ENCODE measurements at places on chromosomes 1 and 21.

- no peak for DNase-seq
Observed at GRCh38 chr1:117633423-117633822, 27.6 kb downstream of the TENT5C start.

DNA sequence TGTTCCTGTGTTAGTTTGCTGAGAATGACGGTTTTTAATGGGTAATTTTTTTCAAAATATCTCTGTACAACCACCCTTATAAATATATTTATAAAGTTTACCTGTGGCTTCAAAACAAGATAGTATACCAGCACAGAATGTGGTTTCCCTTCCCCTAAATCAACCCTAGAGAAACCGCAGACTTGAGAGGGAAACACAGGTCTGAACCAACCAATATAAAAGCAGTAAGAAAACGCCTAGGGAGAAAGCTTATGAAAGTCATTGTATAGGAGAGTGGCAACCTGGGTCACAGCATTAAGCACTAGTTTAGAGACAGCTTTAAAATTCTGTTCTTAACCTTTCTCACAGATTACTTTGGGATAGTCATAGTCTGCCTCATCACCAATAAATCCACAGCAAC, 180.6 kb upstream of the LHX8 start:
- no peak for DNase-seq

DNA sequence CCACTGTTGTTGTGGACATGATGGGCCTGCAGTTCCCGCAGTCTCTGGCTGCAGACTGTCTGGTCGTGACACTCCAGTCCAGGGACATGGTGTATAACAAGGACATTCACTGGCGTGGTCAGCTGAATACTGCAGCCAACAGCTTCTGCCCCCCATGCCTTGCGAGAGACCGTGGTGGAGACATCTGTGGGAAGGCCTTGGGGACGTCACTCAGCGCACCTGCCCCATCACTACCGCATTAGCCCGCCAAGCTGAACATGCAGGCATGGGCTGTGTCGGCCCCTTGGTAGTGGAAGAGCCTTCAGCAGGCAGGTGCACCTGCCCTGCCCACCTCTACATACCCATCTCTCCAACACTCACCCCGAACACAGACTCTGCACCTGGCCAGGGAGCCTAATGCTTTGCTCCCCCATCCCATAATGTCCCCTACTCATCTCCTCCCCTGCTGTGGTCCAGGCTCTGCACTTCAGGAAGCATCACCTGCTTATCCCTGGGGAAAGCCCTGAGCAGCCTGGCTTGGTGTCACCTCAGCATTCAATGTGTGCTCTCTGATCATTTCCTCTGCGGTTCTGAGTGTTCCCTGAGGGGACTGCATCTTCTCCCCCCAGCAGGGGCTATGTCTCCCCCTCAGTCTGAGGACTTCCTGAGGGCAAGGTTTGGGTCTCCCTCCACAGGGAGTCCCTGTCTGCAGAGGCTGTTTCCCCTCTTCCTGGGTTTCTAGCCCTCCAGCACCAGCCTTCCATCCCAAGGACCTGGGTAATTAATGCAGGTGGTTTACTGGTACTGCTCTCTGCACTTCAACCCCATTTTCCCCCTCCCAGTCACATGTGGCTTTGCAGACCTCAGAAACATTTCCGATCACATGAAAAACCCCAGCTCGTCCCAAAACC, 3.2 kb downstream of the PGLYRP4 start:
- DNase-seq: no peak

DNA sequence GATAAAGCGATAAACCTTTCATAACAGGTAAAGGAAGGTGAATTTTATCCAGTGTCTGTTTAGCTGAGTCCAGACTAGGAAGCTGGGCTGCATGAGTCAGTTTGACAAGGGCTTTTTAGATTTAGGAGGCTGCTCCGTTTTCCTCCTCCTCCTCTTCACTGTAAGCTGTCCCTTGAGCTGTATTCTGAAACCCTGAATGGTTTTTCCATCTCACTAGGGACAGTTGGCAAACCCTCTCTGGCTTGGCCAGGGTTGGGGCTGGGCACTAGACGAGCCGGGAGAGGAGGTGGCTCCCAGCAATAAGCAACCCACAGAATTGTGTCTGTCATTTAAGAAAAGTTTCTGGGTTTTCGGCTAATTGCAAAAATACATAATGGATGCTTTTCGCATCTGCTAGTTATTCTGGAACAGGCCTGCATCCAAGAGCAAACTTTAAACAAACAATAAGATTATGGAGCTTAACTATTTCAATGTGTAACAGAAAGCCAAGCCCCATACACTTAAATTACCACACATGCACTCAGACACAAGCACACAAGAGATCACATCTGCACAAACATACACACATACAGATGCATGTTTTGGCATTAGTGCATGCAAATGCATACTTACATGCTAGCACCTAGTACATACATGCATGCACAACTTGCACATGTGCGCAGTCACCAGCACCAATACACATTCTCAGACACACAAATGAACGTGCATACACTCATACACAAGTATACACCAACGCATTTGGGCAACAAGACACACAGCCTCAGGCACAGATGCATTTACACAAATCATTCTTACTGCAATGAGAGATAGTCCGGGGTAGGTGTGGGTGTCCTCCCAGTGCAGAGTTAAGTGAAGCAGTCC, 27.8 kb upstream of the FOXE3 start:
- no peak for DNase-seq

- no peak for DNase-seq
Observed at GRCh38 chr21:23155281-23155680, 2157.1 kb downstream of the NCAM2 start.

DNA sequence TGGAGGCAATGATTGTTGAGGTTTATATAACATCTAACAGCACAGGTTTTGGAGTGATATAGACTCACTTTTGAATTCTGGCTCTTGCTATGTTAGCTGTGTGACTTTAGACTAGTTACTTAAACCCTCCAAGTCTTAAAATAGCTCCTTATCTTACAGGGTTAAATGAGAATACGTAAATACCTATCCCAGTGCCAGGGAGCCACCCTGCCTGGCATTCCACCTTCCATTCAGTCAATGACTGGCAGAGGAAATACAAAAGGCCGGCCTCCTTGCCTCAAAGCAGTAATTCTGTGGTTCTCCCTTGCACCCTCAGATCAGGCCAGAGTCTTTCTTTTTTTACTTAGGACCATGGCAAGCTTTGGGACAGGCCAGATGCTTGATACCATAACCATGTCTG, 31.8 kb downstream of the DBT start:
- DNase-seq: no peak

DNA sequence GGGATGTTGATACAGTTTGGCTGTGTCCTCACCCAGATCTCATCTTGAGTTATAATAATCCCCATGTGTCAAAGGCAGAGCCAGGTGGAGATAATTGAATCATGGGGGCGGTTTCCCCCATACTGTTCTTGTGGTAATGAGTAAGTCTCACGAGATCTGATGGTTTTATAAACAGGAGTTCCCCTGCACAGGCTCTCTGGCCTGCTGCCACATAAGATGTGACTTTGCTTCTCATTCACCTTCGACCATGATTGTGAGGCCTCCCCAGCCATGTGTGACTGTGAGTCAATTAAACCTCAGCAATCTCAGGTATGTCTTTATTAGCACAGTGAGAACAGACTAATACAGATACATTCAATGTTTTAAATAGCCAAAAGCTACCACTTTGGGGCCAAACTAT, 41.1 kb downstream of the SLC35F3 start:
- no peak for DNase-seq

DNA sequence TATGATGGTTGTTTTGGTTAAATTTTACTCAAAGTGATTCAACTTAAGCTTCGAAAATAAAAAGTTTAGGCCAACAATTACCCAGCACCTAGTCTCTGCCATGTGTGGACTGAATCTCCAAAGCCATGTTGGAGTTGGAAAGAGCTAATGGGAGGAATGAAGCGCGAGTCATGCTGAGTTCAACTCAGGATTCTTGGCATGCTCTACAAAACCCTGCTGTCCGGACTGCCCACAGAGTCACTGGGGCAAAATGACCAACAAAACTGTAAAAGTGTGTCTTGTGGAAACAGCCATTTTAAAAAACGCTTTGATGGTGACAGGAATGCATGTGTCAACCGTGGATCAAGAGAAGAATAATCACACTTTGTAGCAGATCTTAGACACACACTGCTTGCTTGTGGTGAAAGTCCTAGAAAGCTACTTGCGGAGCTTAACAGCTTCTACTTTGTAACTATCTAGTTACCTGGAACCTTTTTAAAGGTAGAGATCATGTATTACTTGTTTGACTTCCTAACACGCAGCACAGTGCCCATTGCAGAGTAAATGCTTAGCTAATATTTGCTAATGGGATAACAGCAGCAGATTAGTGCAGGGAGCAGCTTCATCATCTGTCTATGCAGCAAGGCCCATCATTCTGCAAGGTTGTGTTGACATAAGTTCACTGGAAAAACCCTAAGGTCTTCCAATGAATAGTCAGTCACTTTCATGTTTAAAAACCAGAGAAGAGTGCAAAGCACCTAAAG, 7.0 kb upstream of the GBP6 start:
- DNase-seq: no peak

GRCh38 chr1:63892632-63893395, 119.0 kb downstream of the ROR1 start:
- no peak for DNase-seq

- no peak for DNase-seq
Observed at GRCh38 chr1:173502104-173502503, 25.0 kb downstream of the PRDX6 start.

DNA sequence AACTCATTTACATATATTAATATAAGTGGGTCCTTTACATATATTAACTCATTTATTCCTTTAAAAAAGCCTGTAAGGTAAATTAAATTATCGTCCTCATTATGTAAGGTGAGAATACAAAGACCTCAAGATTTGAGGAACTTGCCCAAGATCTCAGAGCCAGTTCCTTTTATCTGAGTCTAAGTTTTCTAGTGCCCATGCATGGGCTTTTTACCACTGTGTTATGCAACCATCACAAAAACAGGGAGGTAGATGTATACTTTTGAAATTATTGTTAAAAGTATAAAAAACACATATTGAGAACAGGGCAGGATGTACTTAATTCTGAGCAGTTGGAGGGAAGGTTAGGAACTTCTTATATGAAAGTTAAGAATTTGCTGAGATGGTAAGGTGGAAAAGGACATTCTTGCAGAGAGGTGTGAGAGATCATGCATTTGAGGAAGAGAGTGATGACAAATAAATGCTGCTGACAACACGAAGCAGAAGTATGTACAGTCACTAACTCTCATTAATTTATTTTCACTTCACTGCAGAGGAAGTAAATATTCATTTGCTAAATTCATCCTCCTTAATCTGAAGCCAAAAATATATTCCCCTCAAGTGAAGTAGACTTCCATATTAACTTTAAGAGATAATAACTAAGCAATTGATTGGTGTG, 28.9 kb upstream of the LYPLAL1 start:
- DNase-seq: no peak

DNA sequence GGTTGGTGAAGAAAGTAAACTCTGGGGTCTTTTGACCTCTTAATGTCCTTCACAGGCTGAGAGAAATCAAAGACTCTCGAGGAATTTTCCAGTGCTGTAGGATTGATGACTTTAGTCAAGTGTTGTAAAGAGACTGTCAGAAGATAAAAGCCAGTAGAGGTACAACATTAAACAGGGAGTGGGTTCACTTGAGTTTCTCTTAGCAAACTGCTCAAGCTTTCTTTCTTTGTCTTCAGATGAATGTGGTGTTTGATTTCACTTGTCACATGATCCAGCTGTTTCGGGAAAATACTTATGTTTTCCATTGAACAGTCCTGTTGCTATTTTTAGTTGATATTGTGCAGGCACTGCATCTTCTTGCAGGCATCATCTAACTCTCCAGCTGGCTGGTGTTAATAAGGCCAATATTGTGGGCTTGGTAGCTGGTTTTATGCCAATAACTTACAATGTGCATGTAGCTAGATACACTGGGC, 45.6 kb downstream of the XCL2 start:
- no peak for DNase-seq

DNA sequence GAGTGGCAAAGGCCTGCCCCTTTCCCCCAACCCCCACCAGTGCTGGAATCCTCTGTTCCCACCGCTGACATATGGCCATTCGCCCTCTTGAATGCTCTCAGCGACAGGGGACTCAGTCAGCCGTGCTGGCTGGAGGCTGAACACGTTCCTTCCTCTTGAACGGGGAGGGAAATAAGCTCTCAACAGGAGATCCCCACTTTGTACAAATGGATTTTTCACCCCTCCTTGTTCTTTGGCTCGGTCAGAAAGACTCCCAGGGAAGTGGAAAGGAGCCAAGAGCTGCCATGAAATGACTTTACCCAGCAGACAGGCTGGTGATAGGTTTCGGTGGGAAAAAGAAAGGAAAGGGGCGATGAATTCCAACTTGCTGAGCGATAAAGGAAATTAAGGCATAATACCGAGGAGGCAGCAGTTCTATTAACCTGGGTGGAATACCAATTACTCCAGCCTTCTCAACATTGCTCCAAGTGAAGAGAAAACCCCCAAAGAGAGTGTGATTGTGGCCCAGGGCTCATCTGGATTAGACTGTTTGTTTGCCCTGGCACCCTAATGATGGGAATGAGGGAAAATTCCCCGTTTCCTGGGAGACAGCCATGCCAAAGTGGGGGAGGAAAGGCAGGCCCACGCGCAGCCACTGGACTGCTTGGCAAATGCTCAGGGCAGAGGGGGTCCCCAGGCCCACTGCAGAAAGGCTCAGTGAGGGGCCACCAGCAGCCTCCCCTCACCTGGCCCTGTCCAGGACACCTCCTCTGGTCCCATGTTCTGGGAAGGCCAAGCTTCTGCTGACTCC, 23.9 kb downstream of the LRP8 start:
- DNase-seq: no peak

- no peak for DNase-seq
Observed at GRCh38 chr1:110120960-110121561, 8.8 kb downstream of the UBL4B start.

DNA sequence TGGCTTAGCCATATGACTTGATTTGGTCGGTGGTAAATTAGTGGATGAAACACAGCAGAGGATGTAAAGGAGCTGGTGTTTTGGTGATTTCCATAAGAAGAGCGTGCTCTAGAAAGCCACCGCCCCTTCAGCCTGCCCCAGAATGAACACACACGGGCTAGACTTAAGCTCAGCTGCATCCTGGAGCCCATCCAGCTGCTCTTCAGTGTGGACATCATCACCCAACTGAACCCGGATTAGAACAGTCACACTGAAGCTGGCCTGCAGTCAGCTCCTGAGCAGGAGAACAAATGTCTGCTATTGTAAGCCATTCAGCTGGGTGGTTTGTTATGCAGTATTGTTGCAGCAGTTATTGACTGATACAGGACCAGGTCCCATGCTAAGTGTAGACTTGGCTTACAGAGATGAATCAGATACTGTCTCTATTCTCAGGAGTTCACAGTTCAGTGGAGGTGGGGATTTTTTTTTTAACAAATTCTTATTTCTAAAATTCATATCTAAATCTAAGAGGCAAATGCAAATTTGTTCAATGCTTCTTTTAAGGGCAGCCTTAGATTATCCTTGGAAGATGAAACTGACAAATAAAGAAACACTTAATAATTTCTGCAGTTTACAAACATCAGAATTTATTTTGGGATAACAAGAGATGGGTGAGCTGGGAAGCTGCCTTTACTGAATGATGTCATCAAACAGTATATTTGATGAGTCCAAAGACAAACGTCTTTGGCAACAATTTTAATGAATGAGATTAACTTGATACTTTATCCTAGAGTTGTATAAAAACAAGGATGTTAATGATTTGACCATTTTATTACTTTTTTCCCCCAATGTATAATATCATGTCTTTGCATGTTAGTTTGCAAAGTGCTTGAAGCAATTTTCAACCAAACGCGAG, 251.2 kb downstream of the TRABD2B start:
- no peak for DNase-seq

- DNase-seq: no peak
Observed at GRCh38 chr1:32042330-32042729, 28.7 kb downstream of the KHDRBS1 start.

- DNase-seq: no peak
Observed at GRCh38 chr1:153938996-153939395, 7.5 kb downstream of the DENND4B start.

GRCh38 chr1:20625176-20626097, 7.8 kb upstream of the PINK1 start:
- no peak for DNase-seq

Data from CD4-positive, alpha-beta T cell treated with Interleukin-6 at 100 ng/mL for 8 hours (primary cell).